ENCODE measurements at places on chromosomes 12 and 14. TPM values are rescaled to one million over a fixed set of nuclear protein-coding genes. Genes with fewer than 3 reads are reported as not detected.

- DNase-seq, result no peak
Observed at GRCh38 chr14:61203081-61203753, 77.9 kb downstream of the TMEM30B start.

GRCh38 chr14:50521912-50522341 is 10.4 kb downstream of the MAP4K5 start:
- no peak for DNase-seq

The FAM90A1 gene
- total RNA-seq, result not detected

The PPP1R1A gene
- 21.4 TPM for total RNA-seq

GRCh38 chr14:24254630-24255392 is 8.2 kb downstream of the TGM1 start:
- no peak for DNase-seq

GRCh38 chr12:67649570-67650387 is 1.2 kb downstream of the DYRK2 start:
- DNase-seq, result peak; percentile 71

The CCDC92 gene
- total RNA-seq, result 49.2 TPM

The TAS2R19 gene
- total RNA-seq, result 9.3 TPM

The WIF1 gene
- 0.76 TPM for total RNA-seq

GRCh38 chr12:25186038-25186787 is 8.7 kb downstream of the DNAI7 start:
- DNase-seq, result no peak

The TAS2R7 gene
- not detected for total RNA-seq

The ACOT6 gene
- not detected for total RNA-seq

GRCh38 chr14:21978184-21978998 is 304.8 kb upstream of the OR4E1 start:
- no peak for DNase-seq

DNA sequence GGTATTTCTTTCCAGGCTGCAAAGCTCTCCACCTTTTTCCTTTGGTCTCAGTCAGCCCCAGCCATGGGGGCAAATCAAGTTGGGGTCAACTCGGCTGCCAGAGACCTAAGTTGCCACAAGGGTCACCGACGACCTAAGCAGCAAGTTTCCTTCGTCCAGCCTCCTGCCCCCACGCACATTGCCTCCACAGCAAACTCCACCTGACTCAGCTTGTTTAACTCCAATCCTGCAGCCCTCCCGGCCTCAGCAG is 767 bp upstream of the KCNMB4 start:
- no peak for DNase-seq

DNA sequence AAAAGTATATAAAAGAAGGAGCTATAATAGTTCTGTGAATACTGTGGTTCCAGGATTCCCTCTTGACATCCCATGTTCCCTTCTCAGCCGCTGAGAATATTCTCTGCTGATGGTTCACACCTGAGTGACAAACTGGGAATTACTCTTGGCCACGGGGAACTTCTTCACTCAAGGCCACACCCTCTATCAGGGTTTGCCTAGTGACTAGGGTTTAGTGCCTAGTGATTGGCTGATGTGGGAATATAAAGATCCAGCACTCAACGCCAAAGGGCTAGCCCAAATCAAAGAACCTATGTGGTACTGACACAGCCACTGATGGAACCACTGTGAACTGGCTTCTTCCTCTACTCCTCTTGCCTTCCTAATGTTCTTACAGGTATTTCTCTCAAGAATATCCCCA is 248.4 kb downstream of the ASCL1 start:
- no peak for DNase-seq

DNA sequence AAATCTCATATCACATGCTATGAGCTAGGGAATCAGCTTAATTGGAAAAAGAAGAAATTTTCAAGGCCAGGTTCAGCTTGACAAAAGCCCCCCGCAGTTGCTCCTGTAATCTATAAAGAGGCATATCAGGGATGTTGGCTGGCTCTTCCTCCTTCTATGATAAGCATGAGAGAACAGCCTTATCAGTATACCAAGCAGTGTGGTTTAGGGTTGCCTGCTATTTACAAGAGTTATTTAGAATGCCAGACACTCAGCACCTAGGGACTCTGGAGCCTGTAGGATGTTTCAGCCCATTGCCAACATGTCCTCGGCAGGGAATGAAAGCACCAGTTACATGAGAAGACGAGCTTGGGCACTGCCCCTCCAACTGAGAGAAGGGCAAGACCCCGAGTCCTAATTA is 89.5 kb upstream of the TMPO start:
- DNase-seq, result no peak

DNA sequence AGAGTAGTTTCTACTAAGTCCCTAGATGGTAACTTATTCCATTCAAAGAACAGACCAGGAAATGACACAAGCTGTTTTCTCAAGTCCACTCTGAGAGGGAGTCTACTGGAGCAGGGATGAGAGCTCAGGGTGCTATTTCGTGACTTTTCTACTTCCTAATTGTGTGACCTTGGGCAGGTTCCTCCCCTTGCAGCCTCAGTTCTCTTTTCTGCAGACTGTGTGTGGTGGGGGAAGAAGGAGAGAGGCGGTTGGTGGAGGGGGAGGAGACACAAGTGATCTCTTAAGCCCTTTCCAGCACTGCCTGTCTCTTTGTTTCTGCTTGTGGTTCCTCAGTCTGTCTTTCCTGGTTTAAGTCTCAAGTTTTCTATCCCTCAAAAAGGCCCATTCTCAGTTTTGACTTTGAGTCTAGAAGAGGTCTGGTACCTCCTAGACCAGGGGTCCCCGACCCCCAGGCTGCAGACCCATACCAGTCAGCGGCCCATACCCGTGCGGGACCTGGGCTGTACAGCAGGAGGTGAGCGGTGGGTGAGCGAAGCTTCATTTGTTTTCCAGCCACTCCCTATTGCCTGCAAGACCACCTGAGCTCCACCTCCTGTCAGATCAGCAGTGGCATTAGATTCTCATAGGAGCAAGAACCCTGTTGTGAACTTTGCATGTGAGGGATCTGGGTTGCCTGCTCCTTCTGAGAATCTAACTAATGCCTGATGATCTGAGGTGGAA is 10.7 kb downstream of the FGF6 start:
- DNase-seq, result no peak
